Body of pancreas (tissue), 4 donors: ENCODE measurements at places on chromosomes 11 and 22.

- H3K4me1 ChIP-seq = peaks cover 4% of the 10 kb centered on the region
- H3K27me3 ChIP-seq = no peaks in the 10 kb centered on the region
- H3K36me3 ChIP-seq = no peaks in the 10 kb centered on the region
- no peak overlapping the region for H3K4me3 ChIP-seq
- no peak overlapping the region for H3K27ac ChIP-seq
Measured at GRCh38 chr22:23777776-23778576, 5.3 kb downstream of the MMP11 start.

DNA sequence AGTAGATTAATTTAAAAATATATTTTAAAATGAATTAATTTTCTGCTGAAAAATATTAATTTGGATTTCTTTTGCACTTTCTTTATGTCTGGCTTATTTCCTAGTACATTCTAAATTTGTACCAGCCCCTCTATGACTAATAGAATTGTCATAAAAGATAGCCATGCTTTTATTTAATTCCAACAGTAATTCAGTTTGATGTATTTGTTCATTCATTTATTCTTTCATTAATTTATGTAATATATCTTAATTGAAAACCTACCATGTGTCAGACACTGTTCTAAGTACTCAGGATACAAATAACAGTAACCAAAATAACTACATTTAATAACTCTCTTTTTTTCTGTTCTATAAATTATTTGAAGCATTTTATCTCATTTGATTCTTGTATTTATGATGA is 264.0 kb upstream of the CCDC179 start:
- H3K27me3 ChIP-seq = no peaks in the 10 kb centered on the region
- peaks cover 22% of the 10 kb centered on the region for H3K4me1 ChIP-seq
- no peak overlapping the region for H3K27ac ChIP-seq
- no peak overlapping the region for H3K4me3 ChIP-seq
- no peak for DNase-seq
- H3K36me3 ChIP-seq = no peaks in the 10 kb centered on the region

GRCh38 chr22:17726928-17727897 is 47.1 kb downstream of the BID start:
- no peak for DNase-seq
- no peaks in the 10 kb centered on the region for H3K27me3 ChIP-seq
- peaks cover 4% of the 10 kb centered on the region for H3K4me1 ChIP-seq
- no peak overlapping the region for H3K4me3 ChIP-seq
- no peak overlapping the region for H3K27ac ChIP-seq

DNA sequence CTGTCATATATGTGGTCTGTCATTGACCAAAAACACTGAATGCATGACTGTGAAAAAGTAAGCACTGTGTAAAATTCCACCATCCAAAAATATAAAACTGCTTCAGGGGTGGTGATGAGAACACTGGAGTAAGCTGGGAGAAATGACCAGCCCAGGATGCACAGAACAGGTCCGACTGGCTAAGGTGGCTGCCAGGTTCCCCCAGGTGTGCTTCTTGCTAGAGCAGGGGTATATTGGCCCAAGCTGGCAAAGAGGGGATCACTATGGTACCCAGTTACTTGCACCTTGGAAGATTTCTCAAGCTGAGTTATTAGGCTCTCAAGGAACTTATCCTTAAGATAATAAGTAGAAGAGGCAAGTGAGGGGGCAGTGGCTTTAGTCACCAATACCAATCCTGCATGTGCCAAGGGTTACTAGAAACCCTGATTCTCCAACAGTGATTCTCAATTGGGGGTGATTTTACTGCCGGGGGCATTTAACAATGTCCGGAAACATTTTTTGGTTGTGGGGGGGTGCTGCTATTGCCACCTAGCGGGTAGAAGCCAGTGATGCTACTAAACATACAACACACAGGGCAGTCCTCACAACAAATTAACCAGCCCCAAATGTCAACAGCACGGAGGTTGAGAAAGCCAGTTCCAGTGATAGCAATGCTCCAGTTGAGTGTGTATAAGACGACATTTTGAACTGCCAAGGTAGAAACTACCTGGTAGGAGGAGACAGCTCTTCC is 15.7 kb downstream of the SNU13 start:
- DNase-seq = no peak
- H3K4me1 ChIP-seq = no peaks in the 10 kb centered on the region
- no peak overlapping the region for H3K4me3 ChIP-seq
- H3K36me3 ChIP-seq = no peaks in the 10 kb centered on the region
- no peak overlapping the region for H3K27ac ChIP-seq

GRCh38 chr22:37526376-37526775 is 7.2 kb upstream of the CARD10 start:
- no peaks in the 10 kb centered on the region for H3K27me3 ChIP-seq
- no peak overlapping the region for H3K27ac ChIP-seq
- no peak overlapping the region for H3K4me3 ChIP-seq
- DNase-seq = no peak

DNA sequence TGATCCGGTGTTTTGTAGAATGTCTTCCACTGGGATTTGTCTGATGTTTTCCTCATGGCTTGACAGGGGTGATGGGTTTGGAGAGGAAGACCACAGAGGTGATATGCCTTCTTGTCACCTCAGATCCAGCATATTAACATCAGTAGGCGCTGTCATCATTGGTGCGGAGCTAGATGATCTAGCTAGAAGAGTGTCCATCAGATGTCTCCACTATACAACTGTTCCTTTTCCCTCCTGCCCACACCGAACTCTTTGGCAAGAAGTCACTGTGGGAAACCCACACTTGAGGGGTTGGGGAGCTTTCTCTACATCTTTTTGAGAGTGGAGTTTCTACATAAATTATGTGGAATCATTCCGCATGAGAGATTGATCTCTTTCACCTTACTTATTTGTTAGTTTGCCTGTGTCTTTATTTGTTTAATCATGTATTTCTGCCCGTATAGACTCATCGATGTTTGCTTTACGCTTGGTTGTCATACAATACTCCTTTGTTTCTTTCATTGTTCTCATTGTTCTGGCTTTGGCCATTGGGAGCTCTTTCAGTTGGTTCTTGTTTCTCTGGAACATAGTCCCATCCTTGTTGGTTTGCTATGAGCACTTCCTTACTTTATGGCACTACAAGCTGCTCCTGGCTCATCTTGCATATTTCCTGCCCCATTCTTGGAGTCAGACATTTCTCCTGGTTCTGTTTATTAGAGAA is 1420.3 kb downstream of the BRD1 start:
- peaks cover 12% of the 10 kb centered on the region for H3K4me1 ChIP-seq
- DNase-seq = no peak
- no peak overlapping the region for H3K27ac ChIP-seq
- no peaks in the 10 kb centered on the region for H3K27me3 ChIP-seq

DNA sequence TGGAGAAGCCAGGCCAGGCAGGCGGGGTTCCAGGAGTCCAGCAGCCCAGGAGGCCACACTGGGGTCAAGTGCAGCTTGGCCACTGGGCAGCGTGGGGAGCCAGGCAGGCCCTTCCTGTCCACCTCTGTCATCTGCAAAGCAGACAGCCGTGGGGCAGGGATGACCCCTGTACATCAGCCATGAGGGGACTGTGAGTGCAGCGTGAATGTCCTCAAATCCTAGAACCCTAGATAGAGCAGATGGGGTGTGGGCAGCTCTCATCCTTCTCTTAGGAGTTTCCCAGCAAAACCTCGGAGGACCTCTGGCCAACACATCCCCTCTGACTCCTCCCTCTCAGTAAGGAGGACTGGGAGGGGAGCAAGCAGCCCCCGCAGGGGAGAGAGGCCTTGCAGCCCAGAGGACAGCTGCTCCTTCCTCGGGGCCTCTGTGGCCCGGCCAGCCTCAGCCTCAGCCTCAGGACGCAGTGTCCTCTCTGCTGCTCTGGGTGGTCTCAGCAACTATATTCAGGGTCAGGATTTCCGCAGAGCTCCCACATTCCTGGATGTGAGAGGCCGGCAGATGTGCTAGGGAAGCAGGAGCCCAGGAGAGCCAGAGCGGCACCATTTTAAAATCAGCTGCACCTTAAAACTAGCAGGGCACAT is 820.5 kb downstream of the BRD1 start:
- no peaks in the 10 kb centered on the region for H3K36me3 ChIP-seq
- no peaks in the 10 kb centered on the region for H3K4me1 ChIP-seq
- DNase-seq = no peak
- no peak overlapping the region for H3K4me3 ChIP-seq

GRCh38 chr11:44456544-44457300 is 108.7 kb upstream of the CD82 start:
- H3K27ac ChIP-seq = no peak overlapping the region
- H3K4me3 ChIP-seq = no peak overlapping the region
- no peaks in the 10 kb centered on the region for H3K36me3 ChIP-seq
- peak; percentile 32 for DNase-seq
- H3K4me1 ChIP-seq = no peaks in the 10 kb centered on the region

DNA sequence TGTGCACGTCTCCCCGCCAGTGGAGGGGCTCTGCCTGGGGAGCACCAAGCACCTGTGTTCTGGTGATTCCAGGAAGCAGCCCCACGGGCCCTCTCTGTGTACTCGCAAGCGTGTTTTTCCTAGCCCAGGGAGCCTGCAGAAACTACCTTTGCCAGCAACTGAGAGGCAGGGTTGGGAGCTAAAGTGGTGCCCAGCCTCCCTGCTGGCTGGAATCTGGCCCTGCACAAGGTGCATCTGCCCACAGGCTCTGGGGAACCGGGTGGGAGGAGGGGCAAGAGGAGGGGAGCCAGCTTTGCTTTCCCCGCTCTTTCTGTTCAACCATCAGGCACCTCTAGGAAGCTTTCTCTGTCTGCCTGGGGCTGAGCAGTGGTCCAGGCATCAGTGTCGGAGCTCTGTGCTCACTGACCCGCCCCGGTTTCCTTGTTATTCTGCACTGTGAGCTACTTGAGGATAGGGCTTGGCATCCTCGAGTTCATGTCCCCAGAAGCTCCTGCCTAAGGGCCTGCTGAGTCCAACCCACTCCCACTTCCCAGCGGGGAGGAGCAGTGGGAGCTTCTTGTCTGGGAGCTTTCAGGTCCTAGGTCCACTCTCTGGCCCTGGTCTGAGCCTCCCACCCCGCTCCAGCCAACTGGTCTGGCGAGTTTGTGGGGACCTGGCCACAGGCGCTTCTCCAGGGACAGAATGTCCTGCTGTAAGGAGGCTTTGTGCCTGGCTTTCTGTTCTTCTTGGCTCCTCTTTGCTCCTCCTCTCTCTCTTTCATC is 14.9 kb downstream of the DAGLA start:
- H3K4me1 ChIP-seq = peaks cover 90% of the 10 kb centered on the region
- DNase-seq = peak; percentile 71
- no peak overlapping the region for H3K4me3 ChIP-seq
- no peaks in the 10 kb centered on the region for H3K27me3 ChIP-seq
- no peaks in the 10 kb centered on the region for H3K36me3 ChIP-seq

DNA sequence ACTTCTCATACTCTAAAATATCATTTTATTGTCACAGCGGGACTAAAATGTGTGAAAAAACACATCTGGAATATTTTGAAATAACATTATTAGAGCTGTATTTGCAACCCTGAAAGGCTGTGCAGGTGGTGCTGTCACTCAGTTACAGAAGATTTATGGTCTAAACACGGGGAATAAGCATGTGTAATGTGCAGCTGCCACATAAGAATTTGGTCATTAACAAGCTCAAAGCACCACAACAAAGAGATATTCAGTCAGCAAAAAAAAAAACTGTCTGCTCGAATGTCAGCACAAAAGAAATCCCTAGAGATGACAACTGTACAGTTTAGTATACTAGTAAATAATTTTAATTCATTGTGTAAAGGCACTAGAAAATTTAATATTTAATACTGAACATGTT is 31.3 kb downstream of the TMEM123 start:
- no peak for DNase-seq
- H3K27ac ChIP-seq = no peak overlapping the region

DNA sequence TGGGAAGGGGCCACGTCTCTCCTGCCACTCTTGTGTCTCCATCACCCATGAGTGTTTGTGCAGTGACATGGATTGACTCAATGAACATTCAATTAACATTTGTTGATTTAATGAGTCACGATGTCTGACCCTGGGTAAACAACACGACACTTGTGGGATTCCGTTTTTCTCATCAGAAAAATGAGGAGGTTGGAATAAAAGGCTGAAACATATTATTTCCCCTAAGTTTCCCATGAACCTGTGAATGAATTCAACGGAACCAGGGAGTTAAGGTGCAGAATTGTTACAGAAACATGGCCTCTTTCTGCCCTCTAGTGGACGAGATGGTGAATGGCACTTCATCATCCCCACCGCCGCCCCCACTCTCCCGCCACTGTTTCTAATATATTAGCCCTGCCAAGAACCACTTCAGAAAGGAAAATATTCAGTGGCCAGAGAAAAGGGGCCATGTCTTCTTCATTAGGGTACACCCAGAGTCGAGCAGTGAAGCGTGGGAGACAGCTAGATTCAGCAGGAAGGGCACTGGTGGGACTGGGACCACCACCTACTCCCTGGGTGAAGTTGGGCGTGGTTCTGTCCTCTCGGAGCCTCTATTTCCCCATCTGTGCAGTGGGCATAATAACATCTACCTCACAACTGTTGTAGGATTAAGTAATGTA is 46.3 kb upstream of the SYT13 start:
- DNase-seq = peak; percentile 38
- peaks cover 10% of the 10 kb centered on the region for H3K4me1 ChIP-seq
- H3K4me3 ChIP-seq = no peak overlapping the region
- no peaks in the 10 kb centered on the region for H3K36me3 ChIP-seq

DNA sequence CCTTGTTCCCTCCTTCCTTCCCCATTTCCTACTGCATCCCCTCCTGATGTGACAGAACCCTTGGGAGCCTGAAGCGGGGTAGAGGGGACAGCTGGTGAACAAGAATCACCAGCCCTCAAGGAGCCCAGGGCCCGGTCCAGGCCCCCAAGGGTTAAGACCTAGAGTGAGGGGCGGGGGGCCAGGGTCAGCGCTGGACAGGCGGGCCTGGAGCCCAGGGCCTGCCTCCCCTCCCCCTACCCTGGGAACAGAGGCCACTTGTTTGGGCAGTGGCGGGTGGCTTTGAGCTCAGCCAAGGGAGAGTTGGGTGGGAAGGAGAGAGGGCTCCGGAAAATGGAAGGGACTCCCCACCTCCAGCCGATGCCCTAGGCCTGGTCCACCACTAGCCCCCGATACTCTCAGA is 2.1 kb downstream of the ARAP1 start:
- no peaks in the 10 kb centered on the region for H3K36me3 ChIP-seq
- DNase-seq = no peak
- H3K27me3 ChIP-seq = no peaks in the 10 kb centered on the region
- peaks cover 42% of the 10 kb centered on the region for H3K4me1 ChIP-seq
- H3K27ac ChIP-seq = peak overlapping the region; percentile 39

DNA sequence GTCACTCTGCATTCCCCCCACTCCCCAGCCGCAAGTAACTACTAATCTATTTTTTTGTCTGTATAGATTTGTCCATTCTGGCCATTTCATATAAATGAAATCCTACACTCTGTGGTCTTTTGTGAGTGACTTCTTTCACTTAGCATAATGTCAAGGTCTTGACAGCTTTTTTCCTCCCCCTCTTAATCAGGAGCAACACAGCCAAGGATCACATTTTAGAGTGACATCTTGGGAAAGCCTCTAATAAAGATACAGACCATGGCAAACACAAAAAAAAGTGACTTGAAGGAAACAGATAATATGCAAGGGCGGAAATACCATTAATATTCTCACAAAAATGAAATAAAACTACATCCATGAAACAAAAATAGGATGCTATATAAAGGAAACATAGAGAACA is 43.9 kb downstream of the RAB30 start:
- no peak overlapping the region for H3K4me3 ChIP-seq
- H3K4me1 ChIP-seq = no peaks in the 10 kb centered on the region
- DNase-seq = no peak
- H3K36me3 ChIP-seq = no peaks in the 10 kb centered on the region
- no peaks in the 10 kb centered on the region for H3K27me3 ChIP-seq
- no peak overlapping the region for H3K27ac ChIP-seq
